ENCODE measurements at places on chromosomes 1 and 21. TPM values are rescaled to one million over a fixed set of nuclear protein-coding genes. Genes with fewer than 3 reads are reported as not detected.

GRCh38 chr1:41046347-41046775, 24.8 kb upstream of the SLFNL1 start:
- no peak for DNase-seq

DNA sequence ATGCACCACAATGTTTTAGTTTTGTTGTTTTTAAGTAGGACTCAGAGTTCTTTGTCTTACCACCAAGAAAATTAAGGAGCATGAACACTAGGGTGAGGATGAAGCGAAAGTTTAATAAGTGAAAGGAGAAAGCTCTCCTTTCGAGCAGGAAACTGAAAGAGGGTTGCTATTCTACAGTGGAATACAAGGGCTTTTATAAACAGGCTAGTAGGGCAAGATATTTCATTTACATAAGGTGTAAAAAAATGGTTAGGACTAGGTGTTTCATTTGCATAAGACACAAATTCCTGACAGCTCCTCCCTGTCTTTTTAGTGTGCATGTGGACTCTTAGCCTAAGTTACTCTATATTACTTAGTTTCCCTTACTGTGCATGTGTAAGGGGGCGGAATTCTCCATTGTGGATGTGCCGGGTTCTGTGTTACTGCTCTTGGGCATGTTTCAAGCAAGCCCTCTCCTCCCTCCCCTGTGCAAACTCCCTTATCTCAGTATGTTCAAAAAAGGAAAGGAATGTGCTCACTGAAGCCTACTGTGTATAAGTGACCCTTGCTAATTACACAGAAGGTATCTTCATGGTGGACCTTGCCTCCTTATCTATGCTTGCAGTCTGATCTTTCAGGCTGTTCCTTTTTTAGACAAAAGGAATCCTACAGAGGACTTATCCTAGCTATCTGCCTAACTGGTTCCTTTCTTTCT, 7.3 kb downstream of the TSHB start:
- DNase-seq = no peak

DNA sequence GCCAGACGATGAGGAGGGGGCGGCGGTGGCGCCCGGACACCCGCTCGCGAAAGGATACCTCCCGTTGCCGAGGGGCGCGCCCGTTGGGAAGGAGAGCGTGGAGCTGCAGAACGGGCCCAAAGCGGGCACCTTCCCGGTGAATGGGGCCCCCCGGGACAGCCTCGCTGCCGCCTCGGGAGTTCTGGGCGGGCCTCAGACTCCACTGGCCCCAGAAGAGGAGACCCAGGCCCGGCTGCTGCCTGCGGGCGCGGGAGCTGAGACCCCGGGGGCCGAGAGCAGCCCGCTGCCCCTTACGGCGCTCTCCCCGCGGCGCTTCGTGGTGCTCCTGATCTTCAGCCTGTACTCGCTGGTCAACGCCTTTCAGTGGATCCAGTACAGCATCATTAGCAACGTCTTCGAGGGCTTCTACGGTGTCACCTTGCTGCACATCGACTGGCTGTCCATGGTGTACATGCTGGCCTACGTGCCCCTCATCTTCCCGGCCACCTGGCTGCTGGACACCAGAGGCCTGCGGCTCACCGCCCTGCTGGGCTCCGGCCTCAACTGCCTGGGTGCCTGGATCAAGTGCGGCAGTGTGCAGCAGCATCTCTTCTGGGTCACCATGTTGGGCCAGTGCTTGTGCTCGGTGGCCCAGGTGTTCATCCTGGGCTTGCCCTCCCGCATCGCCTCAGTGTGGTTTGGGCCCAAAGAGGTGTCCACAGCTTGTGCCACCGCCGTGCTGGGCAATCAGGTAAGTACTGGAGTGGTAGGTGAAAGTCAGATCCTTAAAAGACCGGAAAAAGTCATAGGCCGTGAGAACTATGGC, 588 bp downstream of the FLVCR1 start:
- DNase-seq = peak; percentile 49

- no peak for DNase-seq
These were observed 128.0 kb downstream of the ACTL8 start for GRCh38 chr1:17883136-17883535.

Gene AUNIP
- 16.8 TPM for total RNA-seq

Gene FCGR3B
- not detected for total RNA-seq

DNA sequence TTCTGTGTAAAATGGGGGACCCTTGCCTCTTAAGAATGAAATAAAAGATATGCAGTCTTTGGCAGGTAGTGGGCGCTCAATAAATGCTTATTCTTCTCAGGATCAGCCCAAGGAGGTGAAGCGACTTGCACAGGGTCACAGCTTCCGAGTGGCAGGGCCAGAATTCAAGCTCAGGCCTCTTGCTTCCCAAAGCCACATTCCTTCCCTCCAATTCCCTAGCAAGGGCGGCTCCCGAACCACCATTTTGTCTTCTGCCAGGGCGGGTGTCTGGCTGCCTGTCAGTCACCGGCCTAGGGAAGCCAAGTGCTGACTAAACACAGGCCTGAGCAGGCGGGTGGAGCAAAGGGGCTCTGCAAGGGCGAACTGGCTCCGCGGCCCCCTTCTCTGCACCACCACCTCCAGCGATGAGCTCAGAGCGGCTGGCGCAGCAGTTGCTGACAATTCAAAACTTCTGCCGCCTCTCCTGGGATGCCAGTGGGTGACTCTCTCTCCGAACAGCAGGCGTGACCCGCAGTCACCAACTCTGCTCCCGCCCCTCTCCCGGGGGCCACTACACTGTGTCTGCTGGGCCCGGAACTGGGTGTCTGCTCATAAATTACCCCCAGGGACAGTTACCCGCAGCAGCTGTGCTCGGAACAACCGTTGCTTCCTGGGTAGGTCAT, 10.8 kb downstream of the GPR3 start:
- peak; percentile 87 for DNase-seq

GRCh38 chr1:166868639-166869038, 7.4 kb downstream of the TADA1 start:
- DNase-seq = no peak

- no peak for DNase-seq
These were observed 22.9 kb upstream of the LEFTY2 start for GRCh38 chr1:225963735-225964530.

DNA sequence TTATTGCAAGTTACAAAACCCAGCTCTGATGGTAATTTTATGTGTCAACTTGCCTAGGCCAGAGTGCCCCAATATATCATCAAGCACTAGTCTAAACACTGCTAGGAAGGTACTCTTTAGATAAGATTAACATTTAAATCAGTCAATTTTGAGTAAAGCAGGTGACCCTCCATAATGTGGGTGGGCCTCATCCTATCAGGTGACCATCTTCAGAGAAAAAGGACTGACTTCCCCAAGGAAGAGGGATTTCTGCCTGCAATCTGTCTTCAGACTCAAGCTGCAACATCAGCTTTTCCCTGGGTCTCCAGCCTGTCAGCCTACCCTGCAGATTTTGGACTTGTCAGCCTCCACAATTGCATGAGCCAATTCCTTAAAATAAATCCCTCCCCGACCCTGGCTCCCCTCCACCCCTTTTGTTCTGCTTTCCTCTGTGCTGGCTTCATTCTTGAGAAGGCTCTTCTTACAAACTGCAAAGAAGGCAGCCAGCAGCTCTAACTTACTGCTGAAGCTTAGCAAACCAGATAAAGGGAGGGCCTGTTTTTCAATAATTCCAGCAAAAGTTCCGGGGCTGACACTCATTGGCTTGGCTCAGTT, 56.4 kb upstream of the RUNX3 start:
- no peak for DNase-seq

DNA sequence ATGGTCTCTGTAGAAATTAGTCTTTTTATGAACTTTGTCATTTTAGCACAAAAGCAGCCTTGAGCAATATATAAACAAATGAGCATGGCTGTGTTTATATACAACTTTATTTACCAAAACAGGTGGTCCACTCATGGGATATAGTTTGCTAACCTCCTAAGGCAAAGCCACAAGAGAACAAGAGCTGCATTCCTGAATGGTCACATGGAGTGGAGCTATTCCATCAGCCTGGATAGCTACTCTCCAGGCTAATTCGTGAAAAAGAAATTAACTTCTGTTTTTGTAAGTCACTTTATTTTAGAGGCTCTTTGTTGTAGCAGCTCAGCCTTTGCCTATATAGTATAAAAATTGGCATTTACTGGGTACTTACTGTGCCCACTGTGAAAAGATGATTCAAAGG, 163.3 kb upstream of the FAM78B start:
- no peak for DNase-seq

DNA sequence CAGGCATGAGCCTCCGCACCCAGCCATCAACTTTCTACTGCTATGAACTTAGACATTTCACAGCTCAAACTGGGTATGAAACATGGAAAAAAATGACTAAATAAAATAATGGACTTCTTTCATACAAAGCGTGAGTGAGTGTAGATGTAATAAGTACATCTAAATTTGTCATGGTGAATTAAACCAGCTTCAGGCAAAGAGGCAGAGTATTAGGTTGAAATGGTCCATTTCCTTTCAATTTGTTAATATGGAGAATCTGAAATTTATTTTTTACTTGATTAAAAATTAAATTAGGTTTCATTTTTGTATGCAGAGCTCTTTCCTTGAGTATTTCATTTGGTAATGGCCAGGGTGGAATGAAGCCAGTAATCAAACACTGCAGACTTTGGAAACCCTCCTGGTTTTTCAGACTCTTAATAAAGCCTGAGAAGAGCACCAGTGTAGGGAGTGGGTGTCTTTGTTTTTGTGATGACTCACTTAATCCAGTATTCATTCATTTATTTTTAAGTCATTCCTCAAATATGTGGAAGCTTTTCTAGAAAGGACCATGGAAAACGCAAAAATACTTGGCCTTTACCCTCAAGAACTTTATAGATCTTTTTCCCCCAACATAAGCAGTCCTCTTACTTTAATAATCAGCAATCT, 49.2 kb downstream of the ALG14 start:
- no peak for DNase-seq

GRCh38 chr1:112636597-112637253, 17.1 kb downstream of the CAPZA1 start:
- DNase-seq = no peak

Gene OR2T29
- total RNA-seq = not detected

DNA sequence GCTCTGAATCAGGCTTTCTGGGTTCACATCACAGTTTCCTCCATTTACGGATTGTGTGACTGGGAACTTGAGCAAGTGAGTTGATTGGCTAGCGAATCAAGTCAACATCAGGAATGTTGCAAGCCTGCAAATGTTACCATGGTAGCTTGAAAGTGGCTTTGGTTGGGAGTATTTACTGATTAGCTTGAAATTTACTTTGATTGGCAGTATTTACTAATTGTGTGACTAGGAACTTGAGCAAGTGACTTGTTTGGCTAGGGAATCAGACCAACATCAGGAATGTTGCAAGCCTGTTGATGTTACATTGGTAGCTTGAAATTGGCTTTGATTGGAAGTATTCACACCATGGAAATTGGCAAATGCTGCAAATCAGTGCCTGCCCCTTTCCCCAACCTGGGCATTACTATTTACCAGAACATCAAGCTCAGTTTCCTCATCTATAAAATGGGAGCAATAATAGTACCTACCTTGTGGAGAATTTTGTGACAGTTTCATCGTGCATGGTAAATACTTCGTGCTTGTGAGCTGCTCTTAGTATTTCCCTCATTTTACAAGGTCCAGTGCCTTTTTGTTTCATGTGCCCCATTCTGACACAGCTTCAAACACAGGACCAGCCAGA, 23.1 kb upstream of the B3GALNT2 start:
- DNase-seq = no peak

DNA sequence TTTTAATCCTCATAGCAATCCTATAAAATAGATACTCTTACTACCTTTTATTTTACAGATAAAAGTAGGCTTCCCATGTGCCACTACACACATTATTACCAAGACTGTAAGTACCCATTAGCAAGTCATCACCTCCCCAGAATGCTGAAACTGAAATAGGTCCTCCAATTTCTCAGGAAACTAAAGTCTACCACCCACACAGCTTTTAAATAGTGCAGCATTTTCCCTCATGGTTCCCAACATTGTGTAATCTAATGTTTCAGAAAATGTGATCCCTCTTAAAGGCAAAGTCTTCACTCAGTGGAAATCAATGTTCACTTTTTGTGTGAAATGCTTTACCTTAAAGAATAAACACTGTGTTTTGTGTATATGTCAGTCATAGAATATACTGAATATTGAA, 356.5 kb downstream of the GPATCH2 start:
- DNase-seq = no peak

DNA sequence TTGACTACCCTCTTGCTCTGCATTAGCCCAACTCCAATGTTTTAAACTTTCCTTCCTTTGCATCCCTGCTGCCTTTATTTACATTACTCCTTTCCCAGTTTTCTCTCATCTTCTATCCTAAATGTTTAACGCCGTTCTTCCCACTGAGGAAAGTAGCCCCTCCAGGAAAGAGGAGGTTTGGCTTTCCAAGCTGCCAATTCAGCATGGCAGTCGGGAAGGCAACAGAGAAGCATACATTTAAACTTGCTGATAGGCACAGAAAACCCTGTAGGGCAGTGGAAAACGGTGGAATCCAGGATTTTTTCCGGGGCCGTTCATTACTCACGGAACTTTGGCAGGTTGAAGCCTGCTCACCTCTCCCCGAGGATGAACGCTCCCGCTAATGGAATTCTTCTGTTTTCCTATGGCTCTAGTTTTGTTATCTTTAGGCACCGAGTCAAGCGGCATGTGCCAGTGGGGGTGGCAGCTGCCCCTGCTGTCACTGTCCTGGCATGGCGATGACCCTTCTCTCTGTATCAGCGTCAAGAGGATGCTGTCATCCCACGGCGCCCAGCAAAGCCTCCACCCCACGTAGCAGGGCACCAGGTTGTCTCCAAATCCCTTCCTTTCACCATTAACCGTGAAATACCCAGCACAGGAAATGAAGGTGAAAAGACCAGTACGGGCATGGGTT, 48.3 kb downstream of the ZBTB18 start:
- no peak for DNase-seq

DNA sequence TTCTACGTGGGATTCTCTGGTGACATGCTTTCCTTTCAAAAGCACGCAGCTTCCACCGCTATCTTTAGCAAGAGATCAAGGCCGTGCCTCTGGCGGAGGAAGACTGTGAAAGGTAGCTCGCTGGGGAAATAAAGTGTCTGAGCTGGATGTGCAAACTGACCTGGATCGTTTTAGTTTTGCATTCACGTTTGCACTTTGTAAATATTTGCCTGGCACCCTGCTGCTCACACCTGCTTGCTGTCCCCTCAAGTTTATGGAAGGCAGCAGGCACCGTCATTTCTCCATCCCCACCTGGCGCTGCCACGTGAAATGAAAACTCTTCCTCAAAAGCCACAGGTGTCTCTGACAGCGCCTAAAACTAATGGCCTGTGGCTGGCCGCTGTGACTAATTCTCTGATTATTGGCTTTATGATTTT, 44.0 kb upstream of the TARDBP start:
- peak; percentile 22 for DNase-seq

Gene LRRC7
- total RNA-seq = not detected

Gene MAP3K7CL
- total RNA-seq = 13.0 TPM

Gene PAPPA2
- total RNA-seq = not detected

Gene SLAMF6
- 72.4 TPM for total RNA-seq

GRCh38 chr1:153662269-153662668, 3.8 kb downstream of the SNAPIN start:
- no peak for DNase-seq
